ENCODE measurements at places on chromosomes 4 and X.

- DNase-seq = no peak
Observed at GRCh38 chr4:81666491-81666890, 194.8 kb upstream of the RASGEF1B start.

- no peak for DNase-seq
Observed at GRCh38 chrX:104621781-104622180, 55.8 kb downstream of the IL1RAPL2 start.

- DNase-seq = no peak
Observed at GRCh38 chr4:7781366-7781765, 158.3 kb downstream of the AFAP1 start.

GRCh38 chr4:67091673-67092072 is 453.6 kb downstream of the CENPC start:
- DNase-seq = no peak

- DNase-seq = no peak
Observed at GRCh38 chr4:124433500-124433899, 279.0 kb downstream of the ANKRD50 start.

DNA sequence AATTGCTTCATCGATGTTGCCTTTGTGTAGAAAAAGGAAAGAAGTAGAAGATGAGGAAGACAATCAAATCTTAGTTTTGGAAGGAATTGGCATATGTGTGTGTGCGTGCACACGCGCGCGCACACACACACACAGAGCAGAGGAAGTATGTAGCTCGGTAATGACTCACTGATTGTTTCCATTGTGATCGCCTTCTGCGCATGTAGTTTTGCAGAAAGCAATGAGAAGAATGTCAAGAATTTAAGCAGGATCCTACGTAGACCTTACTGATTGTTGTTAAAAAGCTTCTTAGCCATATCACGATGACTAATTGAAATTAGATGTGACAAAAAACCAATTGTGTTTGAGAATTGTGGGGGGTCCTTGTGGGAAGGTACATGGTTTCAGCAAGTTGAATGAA is 12.8 kb upstream of the LIMCH1 start:
- DNase-seq = no peak

DNA sequence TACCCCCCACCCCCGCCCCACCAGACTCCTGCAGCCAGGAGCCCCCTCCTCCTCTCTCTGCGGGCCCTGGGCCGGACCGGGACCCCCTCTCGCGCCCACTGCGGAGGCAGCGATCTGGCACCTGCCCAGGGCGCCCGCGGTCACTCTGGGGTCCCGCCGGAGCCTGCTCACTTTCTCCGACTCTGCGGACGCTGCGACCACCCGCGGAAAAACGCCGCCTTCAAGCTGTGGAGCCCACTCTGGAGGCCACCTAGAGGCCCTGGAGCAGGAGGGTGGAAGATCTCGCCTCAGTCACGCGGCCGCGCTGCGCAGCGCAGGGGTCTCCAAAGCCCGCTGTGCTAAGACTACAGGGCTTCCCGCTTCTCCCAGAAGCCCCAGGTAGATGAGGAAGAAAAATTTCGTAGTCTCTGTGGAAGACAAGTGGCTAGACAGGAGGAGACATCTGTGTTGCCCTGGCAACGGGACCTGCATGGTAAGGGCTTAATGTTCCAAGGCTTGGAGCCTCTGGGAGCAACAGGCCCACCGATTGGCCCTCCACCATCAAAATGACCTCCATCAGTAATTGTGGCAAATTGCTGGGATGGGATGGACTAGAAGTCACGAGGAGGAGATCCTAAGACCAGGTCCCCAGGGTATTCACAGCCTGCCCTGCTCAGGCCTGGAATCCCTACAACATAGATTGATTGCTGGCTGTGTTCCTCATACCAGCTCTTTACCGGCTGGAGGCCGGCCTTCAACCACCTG is at the start of gene PNMA6F:
Gene PNMA6F, minus strand, starts transcription at position 387 of the 744 bp plus-strand sequence. CDS start 1,093 bp downstream, outside the sequence.
- no peak for DNase-seq
